ENCODE measurements at places on chromosomes 2 and 18.

- no peak for DNase-seq
Measured at GRCh38 chr2:27638709-27639108, 9.9 kb downstream of the GPN1 start.

- DNase-seq = no peak
Measured at GRCh38 chr2:67879586-67880290, 183.1 kb downstream of the C1D start.

DNA sequence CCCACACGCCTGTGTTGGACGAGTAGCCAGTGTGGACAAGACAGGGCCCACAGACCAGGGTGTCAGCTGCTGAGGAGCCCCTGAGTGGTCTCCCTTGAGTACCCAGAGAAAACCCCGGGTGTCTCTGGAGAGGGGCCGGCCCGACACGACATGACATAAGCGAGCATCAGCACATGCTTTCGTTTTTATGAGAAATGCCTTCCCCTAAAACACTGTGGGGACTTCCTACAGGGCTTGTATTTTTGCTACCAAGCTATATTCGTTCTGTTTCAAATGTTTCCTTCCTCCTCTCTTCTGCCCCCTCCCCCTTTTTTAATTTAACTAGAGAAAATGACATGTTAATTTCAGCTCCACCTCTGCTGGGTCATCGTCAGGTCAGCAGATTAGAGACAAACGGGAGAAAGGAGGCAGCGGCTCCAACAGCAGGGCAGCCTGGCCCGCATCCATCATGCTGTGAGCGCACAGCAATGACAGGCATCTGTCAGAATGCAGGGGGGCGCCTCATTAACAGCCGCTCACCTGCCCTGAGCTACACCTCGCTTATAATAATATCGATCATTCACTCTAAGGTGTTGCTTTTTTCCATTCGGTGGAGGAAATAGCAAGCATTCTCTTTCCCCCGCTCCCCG lies 286.2 kb downstream of the ZNF516 start:
- no peak for DNase-seq

- DNase-seq = no peak
Measured at GRCh38 chr2:223260681-223261080, 208.7 kb downstream of the KCNE4 start.

- no peak for DNase-seq
Measured at GRCh38 chr2:31401580-31401979, 13.0 kb downstream of the XDH start.

DNA sequence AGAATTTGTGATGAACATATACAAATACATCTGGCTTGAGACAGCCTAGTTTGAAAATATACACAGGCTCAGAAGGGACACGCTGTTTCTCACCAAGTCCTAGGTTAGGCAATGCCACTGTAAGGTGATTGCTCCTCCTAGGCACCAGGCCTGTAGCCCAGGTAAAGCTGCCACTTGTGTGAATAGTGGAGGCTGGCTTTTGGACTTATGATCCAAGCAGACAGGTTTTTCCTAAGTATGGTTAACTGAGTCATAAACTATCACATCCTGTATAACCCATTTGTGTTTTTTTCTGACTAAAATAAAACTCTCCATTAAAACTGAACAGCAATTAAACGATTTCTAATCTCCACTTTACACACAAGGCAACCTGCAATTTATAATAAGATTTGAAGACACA lies 81.0 kb downstream of the SEMA4F start:
- no peak for DNase-seq
